Amniotic stem cell (primary cell): ENCODE measurements at places on chromosomes 5 and 9.

DNA sequence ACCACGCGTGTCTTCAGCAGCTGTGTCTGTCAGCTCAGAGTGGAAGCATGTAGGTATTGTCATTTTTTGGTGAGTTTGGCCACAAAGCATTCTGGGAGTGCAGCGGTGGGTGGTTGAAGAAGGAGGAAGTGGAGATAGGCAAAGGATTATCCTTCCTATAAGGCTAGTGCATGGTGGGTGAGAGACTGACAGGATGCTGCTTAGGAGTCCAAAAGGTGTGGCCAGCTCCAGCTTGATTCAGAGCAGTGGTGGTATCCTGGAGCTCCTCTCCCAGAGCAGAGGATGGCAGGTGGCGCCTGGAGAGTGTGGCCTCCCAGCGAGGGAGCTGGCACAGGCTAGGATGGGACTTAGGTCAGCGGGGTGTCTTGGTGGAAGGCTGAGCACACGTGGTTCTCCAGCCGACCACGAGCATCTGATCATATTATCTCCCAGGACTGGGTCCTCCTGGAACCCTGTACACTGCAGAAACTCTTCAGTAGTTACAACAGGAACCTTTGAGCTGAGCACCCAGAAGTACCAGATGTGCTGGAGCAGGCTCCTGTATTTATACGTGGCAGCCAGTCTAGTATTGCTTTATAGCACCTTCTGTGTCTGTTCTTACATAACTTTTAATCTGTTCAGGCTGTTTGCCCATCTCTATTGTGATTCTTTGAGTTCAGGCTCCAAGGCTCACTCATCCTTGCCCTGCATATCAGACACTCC lies 29.6 kb downstream of the MAML1 start:
- DNase-seq, result no peak

- no peak for DNase-seq
Observed at GRCh38 chr9:123561046-123561445, 205.0 kb downstream of the CRB2 start.

DNA sequence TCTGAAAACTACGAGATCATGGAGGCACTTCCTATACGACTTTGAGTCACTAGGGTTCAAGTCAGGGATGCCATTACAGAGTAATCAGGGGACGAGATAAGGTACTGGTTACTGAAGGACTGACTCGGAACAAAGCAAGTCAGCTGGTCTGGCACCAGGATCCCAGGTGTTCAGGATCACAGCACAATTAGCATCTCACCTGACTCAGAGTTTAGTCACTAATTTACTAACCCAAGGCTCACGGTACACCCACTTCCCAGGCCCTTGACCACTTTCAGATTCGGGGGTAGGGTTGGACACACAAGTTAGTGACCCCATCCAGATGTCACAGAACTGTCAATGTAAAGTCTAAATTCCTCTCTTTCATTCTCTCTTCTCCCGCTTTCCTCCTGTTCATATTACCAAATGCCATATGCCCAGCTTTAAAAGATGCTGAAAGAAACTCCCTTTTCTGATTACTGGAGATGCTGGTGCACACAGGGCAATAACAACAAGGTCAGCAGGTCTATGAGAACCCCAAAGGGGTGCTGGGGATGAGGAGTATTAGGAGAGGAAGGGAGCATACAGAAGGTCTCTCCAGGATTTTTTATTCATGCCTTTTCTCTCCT lies 657.8 kb downstream of the TLE1 start:
- no peak for DNase-seq

- DNase-seq, result no peak
Observed at GRCh38 chr5:86686046-86686445, 68.3 kb downstream of the COX7C start.

- DNase-seq, result no peak
Observed at GRCh38 chr5:81519217-81519905, 125.4 kb upstream of the ACOT12 start.

DNA sequence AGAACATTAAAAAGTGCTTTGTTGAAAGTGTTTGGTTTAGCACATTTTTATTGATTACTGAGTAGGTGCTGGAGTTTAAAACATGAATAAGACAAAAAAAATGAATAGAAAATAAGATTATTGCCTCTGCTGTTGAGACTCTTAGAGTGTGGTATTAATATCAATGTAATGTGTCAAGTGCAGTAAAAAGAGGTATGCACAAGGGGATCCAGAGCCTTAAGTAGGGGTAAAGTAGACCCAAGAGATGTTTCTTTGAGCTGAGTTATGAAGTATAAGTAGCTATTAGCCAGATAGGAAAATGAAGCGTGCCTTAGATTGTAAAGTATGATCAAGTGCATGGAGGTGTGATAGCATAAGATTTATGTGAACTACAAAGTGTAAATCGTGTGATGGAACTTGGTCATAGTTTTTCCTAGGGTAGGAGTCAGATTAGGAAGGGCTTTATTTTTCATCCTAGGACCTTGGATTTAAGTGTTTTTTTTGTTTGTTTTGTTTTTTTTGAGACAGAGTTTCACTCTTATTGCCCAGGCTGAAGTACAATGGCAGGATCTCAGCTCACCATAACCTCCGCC lies 45.2 kb downstream of the NSD1 start:
- DNase-seq, result no peak

GRCh38 chr9:71441266-71441665 lies 319.8 kb upstream of the TRPM3 start:
- DNase-seq, result no peak

DNA sequence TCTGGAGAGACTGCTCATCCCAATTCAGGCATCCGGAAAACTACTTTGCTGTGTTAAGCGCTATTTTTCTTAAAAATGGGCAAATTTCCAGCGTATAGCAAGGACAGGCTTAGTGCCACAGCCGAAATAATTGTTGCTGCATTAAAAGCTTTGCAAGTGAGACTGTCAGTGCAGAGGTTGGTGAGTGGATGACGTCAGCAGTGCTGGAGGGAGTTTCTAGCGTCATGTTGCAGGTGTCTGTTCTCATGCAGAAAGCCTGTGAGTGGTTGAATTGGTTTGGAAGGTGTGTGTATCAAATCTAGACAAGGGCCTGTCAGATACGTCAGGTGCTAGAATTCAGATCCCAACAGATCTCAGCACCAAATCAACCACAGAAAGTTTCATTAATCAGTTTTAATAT lies 204.4 kb downstream of the TRIO start:
- DNase-seq, result no peak

DNA sequence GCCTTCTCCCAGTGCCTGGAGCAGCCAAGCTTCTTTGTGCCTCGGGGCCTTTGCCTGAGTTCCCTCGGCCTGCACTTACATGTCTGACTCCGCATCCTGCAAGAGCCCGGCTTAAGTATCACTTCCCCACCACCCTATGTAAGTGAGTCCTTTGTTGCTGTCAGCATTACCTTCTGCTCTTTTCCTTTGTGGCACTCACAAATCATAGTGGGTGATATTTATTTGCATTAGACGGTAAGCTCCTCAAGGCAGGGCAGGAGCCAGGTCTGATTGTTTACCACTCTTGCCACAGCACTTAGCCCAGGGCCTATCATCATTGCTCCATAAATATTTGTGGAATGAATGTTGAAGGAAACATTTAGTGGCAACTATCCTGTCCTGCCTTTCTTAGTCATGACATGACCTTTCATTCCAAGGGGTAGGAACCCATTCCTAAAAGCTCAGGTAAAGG lies 4.8 kb downstream of the GM2A start:
- no peak for DNase-seq

- DNase-seq, result no peak
Observed at GRCh38 chr5:53874409-53874808, 314.0 kb downstream of the NDUFS4 start.

- DNase-seq, result no peak
Observed at GRCh38 chr9:135962696-135963307, 1.6 kb upstream of the UBAC1 start.

DNA sequence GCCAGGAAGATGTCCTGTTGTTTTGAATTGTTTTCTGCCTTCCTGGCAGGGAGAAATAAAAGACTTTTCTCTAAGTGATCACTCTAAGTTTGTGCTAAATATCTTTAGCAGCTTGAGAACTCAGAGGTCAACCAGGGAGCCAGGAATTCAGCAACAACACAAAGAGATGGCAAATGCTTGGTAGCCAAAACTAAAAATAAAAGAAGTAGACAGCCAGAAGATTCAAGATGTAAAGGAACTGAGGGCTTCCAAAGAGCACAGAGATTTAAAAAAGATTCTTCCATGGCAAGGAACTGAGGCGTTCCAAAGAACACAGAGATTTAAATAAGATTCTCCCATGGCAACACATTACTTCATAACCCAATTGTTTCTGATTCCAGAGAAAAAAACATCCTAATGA lies 9.6 kb downstream of the DNAH5 start:
- no peak for DNase-seq

- DNase-seq, result no peak
Observed at GRCh38 chr9:121483049-121483448, 16.6 kb downstream of the GGTA1 start.

DNA sequence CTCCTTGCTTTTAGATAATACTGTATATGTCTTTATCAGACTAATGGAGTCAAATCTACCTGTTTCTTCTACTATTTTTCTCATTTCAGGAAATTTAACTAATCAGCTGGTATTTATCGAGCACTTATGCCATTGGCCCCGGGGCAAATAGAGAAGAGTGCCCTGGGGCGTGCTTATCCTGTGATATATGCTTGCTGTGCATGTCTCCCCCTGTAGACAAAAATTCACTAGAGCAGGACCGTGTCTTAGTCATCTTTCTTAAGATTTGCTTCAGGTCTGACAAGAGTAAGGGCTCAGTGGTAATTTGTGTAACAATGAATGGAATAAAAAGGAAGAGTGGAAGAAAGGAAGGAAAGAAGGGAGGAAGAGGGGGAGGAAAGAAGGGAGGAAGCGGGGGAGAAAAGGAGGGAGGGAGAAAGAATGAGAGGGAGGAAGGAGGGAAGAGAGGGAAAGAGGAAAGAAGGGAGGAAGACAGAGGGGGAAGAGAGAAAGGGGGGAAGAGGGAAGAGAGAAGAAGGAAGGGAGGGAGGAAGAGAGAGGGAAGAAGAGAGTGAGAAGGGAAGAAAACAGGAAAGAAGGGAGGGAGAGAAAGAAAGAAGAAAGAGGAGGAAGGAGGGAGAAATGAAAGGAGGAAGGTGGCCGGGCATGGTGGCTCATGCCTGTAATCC lies 295.7 kb upstream of the PANK3 start:
- no peak for DNase-seq

DNA sequence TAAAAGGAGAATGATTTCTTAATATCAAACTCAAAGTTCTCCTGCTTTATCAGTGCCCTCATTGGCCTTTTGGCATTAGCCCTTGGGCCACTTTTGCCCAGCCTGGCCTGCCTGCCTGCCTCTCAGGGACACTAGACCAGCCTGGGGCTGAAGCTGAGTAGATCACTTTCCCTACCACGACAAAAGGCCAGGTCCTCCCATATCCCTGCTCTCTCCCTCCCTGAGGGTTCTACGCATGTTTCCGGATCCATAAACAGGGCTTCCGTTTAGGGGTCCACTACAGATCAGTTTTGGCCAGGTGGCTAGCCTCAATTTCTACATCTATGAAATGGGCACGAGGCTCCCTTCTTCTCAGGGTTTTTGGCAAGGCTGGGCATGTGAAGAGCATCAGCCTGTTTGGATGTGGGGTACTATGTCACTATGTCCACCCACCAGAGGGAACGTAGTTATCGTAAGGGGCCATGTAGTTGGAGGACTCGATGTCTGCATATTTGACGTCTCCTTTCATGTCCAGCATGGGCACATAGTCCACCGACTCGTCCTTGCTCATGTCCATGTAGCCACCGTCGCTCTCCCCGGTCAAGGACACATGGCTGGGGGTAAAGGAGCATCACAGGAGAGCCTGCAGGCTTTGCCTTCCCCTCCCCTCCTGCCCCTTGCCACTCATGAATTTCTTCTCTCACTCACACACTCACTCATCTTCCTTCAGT lies 34.0 kb downstream of the PDGFRB start:
- DNase-seq, result no peak

DNA sequence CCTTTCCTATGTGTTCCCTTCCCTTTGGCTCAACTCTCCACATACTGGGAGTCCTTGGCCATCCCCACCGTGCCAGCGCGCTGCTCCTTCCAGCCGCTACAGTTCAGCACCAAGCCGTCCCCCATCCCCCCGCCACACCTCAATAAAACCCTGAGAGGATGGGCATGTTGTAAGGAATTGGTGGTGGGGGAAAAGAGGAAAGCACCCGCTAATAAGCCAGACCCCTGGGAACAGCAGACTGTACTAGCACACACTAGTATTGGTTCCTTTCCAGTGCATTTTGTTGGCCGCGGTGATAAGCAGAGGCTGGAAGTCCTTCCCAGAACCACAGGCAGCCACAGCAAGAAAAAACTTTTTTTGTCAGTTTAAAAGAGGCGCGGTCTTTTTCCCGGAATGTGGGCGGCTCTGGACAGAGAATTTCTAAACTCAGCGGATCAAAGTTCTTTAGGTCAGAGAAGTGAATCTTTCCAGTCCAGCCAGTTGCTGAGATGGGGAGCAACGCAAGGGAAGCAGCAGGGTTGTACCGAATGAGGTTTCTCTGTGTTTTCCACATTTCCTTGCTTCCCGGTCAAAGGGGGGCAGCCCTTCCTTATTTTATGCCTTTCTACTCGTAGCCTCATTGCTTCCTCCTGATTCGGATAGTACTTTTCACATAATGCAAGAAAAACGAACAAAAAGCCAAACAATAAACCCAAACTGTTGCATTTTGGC lies 2.1 kb downstream of the CHSY3 start:
- peak; percentile 45 for DNase-seq

GRCh38 chr5:83720836-83721537 lies at the start of gene HAPLN1:
Gene HAPLN1, minus strand, starts transcription at chr5:83720855. Its CDS starts 47,332 bp downstream, at chr5:83673523.
- DNase-seq, result no peak

GRCh38 chr5:179314606-179315355 lies 30.5 kb downstream of the ADAMTS2 start:
- DNase-seq, result no peak
